ENCODE measurements at places on chromosomes 12 and 14.

DNA sequence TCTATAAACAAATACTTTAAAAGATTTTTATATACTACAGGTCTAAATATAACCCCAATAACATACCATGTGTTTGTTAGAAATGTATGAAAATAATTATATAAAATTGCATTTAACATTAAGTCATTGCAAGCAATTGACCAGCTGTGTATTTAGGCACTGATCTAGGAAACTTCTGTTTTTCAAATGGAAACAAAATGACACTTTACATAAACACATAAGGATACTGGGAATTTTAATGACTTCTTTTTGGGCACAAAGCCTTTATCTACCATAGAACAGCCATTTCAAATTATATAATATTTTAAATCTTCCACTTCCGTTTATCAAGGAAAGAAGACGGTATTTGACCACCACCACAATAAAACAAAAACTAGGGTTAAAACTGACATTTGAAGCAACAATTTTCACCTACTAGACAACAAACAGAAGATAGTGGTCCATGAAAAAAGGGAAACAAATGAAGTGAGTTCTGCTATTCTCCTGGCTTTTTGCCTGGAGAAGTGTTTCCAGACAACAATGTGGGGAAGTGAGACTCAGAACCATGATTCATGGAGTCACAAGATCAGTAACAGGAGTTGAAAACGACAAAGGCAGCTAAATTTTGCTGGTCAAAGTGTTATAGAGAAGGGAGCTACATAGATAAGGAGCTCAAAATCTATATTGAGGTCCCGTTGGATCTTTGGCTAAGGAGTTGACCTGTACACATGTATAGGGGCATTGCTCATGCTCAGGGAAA lies 475.1 kb downstream of the TRHDE start:
- no peak for DNase-seq

DNA sequence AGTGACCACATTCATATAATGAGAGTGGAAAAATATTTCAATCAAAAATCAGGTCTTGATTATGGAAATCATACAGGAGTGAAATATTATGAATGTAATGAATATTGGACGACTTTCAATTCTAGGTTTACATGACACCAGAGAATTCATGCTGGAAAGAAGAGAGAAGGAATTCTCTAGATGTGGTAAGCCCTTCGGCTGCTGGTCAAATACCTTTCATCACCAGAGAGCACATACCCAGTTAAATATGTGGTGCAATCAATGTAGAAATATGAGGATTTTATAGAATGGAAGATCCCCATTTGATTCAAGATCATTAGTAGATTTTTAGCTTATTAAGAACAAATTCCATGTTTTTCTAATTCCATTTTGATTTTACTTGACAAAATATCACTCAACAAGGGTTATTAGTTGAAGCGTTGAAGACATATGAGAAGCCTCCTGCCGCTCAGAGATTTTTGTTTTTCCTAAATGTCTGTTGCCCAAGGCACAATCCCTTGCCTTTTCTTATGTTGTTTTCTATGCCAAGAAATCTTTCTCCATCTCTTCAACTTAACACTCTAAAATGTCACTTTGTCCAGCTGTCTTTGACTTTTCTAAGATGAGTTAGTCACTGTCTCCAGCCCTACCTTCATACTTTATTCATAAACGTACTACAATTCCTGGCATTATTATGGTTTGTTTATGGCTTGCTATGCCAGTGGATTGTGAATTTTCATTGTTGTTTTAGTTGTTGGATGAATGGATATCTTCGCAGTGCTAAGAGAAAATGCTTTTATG lies 72.8 kb upstream of the ZDHHC17 start:
- DNase-seq, result no peak

GRCh38 chr12:59500915-59501314 lies 94.9 kb upstream of the SLC16A7 start:
- no peak for DNase-seq

DNA sequence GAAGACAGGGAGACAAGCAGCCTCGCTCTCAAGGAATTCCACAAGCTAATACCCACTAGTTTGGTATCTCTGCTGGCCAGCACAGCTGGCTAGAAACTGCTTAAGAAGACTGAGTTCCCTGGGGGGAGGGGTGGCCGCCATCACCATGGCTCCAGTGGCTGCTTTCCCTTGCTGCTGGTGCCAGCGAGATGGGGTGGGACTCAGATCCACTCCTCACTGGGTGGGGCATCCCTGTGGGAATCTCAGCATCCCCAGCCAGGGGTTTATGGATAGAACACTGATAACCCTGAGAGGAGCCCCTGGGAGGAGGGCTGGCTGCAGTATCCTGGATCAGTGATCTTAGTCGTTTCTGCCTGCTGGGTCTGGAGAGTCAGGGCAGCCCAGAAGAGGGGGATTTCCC lies 170.6 kb upstream of the MDGA2 start:
- DNase-seq, result no peak

GRCh38 chr12:95881331-95881955 lies 22.7 kb downstream of the SNRPF start:
- no peak for DNase-seq

GRCh38 chr12:106871477-106871876 lies 84.2 kb upstream of the TMEM263 start:
- no peak for DNase-seq

GRCh38 chr14:24875991-24876878 lies 173.7 kb downstream of the STXBP6 start:
- no peak for DNase-seq

- DNase-seq, result no peak
These were observed 30.8 kb downstream of the TEP1 start for GRCh38 chr14:20382526-20382925.

GRCh38 chr14:71117839-71118743 lies 210.8 kb downstream of the PCNX1 start:
- DNase-seq, result no peak

GRCh38 chr12:82383930-82384552 lies 25.7 kb downstream of the METTL25 start:
- no peak for DNase-seq

- no peak for DNase-seq
These were observed 37.7 kb downstream of the FGD4 start for GRCh38 chr12:32437095-32437515.

Data from CMK (cell line).